ENCODE measurements at places on chromosomes 3 and 15. TPM values are rescaled to one million over a fixed set of nuclear protein-coding genes. Genes with fewer than 3 reads are reported as not detected.

The PIGZ gene
- 4.5 TPM for total RNA-seq

The PLIN1 gene
- 0.20 TPM for total RNA-seq

The FBXL2 gene
- total RNA-seq, result 9.5 TPM

The CELF6 gene
- not detected for total RNA-seq

The PRRT3 gene
- 1.2 TPM for total RNA-seq

The KCTD6 gene
- 20.8 TPM for total RNA-seq

The TLR9 gene
- not detected for total RNA-seq

The PCSK6 gene
- total RNA-seq, result 0.48 TPM

The CNTN4 gene
- total RNA-seq, result not detected

The ISLR gene
- total RNA-seq, result 2.5 TPM

The C15orf62 gene
- total RNA-seq, result not detected

The ANKRD63 gene
- total RNA-seq, result not detected

The FMN1 gene
- total RNA-seq, result 5.8 TPM

The CYP8B1 gene
- total RNA-seq, result not detected

The AGBL1 gene
- total RNA-seq, result not detected

The CPOX gene
- total RNA-seq, result 63.3 TPM

The PSTPIP1 gene
- total RNA-seq, result not detected
